ENCODE measurements at places on chromosomes 1 and 21. TPM values are rescaled to one million over a fixed set of nuclear protein-coding genes. Genes with fewer than 3 reads are reported as not detected.

DNA sequence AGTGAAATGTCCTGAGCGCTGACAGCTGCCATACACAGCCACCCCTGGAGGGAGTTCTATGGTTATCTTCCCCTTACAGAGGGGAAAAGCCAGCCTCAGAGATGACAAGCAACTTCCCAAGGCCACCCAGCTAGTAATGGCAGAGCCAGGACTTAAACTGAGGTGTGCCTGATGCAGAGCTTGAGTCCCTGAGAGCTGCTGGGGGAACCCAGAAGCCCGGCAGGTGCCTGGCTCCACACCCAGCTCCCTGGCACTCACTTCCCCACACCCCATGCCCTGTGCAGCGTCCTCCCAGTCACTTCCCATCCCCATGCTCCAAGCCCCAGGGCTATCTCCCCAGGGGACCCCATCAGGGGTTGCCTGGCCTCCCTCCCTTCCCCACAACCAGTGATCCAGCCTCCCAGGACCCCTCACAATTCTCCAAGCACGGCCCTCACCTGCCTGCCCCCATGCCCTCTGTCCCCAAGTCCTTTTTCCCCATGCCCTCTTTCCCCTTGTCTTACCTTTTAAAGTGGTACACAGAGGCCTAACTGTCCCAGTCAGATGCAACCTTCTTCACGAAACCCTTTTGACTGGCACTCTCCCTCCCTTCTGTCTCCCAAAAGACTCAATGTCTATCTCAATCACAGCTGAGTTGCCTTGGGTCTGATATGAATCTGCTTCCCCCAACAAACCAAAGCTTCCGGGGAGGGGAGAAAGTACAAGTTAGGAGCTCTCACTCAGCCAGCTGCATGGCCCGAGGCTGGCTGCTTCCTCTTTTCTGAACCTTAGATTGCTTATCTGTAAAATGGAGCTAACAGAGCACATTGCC is 39.8 kb upstream of the LRP8 start:
- DNase-seq = no peak

GRCh38 chr1:226576601-226577000 is 28.0 kb downstream of the STUM start:
- no peak for DNase-seq

GRCh38 chr1:40855513-40855912 is 6.7 kb downstream of the CITED4 start:
- DNase-seq = no peak

ANGPTL3 gene
- not detected for total RNA-seq

MROH7 gene
- 1.6 TPM for total RNA-seq
